CD8-positive, alpha-beta T cell (primary cell): ENCODE measurements at places on chromosomes 7 and 10.

GRCh38 chr10:107072028-107072427 is 92.5 kb downstream of the SORCS1 start:
- DNase-seq = no peak

GRCh38 chr10:104479906-104480593 is 126.4 kb downstream of the CFAP58 start:
- DNase-seq = no peak

DNA sequence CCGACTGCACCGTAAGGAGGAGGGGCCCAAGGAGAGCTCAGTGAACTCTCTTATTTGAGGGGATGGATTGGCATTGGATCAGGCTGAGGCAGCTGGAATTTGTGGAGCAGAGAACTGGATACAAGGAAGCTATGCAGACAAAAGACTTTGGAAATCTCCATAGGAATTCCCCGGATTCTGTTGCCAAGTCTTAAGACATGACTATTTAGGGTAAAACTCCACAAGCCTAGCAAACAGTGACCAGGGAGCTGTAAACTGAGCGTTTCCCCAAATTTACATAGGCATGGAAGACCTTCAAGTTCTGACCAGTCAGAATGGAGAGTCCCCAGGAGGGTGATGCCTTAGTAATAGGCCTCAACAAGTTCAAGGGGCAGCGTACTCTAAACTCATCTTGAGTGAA is 82.5 kb upstream of the PCBD1 start:
- no peak for DNase-seq

- no peak for DNase-seq
Observed at GRCh38 chr7:130329681-130330080, 14.9 kb upstream of the CPA5 start.
